Right renal pelvis (tissue), 4 donors: ENCODE measurements at places on chromosomes 4 and X.

- DNase-seq: no peak
Observed at GRCh38 chr4:156894234-156894633, 77.4 kb downstream of the PDGFC start.

- DNase-seq: no peak
Observed at GRCh38 chr4:79083406-79084010, 144.3 kb upstream of the PAQR3 start.

GRCh38 chr4:15035159-15035558 is 32.9 kb downstream of the CPEB2 start:
- DNase-seq: no peak

DNA sequence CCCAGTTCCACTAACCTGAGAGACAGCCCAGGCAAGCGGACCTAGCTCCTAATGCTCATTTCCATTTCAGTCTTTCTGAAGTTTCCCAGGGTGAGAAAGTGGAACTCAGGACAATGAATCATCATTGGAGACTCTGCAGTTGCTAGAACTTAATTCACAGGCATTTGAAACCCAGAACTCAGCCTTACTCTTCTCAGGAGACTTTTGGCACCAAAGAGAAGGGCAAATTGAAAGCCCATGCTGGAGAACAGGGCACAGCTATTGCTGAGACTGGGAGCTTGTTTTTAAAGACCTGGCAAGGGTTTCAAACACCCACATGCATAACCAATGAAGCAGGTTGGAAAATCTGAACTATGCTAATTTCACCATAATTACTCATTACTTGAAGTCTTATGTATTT is 36.0 kb downstream of the BST1 start:
- no peak for DNase-seq

DNA sequence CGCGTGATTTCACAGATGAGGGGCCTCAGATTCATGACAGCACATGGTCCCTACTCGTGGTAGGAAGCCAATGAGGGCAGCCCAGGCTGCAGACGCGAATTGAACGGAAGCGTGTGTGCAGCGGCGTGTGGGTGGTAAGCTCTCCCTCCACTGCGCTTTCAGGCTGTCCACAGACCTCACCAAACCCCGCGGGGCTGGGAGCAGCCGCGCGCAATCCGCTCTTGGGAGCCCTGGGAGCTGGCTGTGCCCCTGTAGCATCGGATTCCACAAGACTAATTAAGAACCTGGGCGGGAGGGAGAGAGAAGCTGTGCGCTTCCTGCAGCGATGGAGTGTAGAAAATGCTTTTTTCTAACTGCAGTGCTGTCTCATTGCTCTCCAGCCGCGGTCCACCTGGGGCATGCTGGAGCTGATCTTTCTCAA is 134.9 kb downstream of the STOX2 start:
- no peak for DNase-seq

DNA sequence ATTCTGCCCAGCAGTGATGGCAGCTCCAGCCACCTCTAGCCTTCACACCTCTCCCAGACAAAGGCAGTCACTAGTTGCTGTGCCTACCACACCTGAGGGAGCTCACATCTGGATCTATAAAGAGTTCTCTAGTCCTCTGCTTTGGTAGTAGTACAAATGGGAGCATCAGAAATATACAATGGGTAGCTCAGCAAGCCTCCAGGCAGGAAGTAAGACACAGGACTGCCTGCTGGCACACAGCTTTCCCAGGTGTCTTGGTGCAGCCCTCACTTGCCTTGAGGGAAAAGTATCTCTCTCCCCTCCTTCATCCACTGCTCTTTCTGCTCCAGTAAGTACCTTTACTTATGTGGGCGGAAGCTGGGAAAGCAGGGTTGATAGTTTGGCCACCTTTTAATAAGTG is 212.9 kb upstream of the SLC7A11 start:
- DNase-seq: no peak

DNA sequence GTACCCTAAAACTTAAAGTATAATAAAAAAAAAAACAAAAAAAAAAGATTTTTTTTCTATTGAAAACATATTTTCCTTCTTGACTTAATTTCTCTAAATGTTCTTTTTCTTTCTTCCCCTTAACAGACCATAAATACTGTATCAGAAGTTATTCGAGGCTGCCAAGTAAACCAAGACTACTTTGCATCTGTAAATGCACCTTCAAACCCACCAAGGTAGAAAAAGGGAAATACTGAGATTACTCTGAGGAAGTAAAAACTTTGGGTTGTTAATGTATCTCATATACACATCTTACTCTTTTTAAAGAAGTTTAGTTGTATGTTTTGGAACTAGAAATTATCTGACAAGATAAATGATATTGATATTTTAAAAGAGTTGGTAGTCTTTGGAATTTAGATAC is 65.6 kb downstream of the USO1 start:
- DNase-seq: no peak

DNA sequence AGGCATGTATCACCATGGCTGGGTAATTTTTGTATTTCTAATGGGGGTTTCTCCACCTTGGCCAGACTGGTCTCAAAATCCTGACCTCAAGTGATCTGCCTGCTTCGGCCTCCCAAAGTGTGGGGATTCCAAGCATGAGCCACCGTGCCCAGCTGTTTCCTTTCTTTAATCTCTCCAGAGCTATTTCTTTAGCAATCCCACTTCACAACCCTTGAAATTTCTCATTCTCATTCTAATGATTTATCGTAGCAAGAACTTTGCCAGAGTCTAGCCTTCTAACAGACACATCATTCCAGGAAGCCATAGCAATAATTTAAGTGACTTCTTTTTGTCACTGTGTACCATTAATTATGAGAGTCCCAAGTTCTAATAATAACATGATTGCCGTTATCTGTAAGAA is 68.6 kb downstream of the RXFP1 start:
- DNase-seq: no peak

DNA sequence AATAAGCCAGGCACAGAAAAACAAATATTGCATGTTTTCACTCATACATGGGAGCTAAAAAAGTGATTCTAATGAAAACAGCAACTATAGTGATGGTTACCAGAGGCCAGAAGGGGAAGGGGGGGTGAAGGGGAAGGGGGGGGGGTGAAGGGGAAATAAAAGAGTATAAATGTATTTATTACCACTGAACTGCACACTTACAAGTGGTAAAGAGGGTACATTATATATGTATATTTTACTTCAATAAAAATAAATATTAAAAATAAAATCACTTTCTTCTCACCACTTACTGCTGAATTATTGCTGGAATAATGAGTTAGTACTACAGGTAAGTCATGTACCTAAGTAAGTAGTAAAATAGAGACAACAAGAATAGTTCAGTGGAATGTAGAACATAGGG is 2.1 kb upstream of the VCX3B start:
- no peak for DNase-seq

- DNase-seq: no peak
Observed at GRCh38 chr4:2743518-2744445, 12.4 kb downstream of the TNIP2 start.

DNA sequence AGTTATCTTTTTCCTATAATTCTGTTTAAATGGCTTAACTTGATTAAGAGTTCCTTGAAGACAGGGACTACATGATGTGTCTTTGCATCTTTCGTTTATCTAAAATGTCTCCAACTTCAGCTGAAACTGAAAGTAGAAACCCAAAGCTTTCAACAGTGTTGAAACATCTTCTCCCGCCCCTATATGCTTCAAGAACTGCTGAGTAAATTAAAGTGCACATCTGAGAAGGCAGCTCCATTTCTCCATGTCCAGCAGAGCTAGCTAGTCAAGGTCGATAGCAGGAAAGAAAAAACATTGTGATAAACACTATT is 185.7 kb upstream of the TBL1X start:
- no peak for DNase-seq

GRCh38 chrX:97308171-97308570 is 424.5 kb downstream of the RPA4 start:
- no peak for DNase-seq

GRCh38 chr4:86026720-86027119 is 333.1 kb downstream of the MAPK10 start:
- no peak for DNase-seq

GRCh38 chr4:110970642-110971041 is 347.8 kb upstream of the PITX2 start:
- no peak for DNase-seq

- DNase-seq: no peak
Observed at GRCh38 chr4:71855944-71856343, 72.1 kb upstream of the GC start.

GRCh38 chr4:176920694-176921093 is 128.0 kb upstream of the VEGFC start:
- no peak for DNase-seq

- DNase-seq: no peak
Observed at GRCh38 chrX:118497180-118497818, 1.7 kb downstream of the DOCK11 start.

DNA sequence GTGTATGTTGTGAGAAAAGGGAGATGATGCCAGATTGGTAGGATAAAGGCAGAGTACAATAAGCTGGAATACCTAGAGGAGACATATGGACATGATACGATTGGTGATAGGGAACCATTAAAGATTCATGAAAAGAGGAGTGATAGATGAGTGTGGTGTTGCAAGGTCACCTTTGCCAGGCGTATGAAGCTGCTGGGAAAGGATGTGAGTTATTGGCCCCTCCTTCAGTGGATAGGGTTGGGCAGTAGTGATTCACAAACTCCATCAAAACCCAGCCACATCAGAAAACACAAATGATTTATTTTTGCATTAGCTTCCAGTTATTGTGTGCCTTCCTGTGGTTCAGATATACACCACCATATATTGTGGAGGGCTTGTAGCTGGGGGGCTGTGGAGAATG is 34.3 kb downstream of the TMEM164 start:
- no peak for DNase-seq

- DNase-seq: no peak
Observed at GRCh38 chr4:139153411-139154133, 23.4 kb downstream of the ELF2 start.

DNA sequence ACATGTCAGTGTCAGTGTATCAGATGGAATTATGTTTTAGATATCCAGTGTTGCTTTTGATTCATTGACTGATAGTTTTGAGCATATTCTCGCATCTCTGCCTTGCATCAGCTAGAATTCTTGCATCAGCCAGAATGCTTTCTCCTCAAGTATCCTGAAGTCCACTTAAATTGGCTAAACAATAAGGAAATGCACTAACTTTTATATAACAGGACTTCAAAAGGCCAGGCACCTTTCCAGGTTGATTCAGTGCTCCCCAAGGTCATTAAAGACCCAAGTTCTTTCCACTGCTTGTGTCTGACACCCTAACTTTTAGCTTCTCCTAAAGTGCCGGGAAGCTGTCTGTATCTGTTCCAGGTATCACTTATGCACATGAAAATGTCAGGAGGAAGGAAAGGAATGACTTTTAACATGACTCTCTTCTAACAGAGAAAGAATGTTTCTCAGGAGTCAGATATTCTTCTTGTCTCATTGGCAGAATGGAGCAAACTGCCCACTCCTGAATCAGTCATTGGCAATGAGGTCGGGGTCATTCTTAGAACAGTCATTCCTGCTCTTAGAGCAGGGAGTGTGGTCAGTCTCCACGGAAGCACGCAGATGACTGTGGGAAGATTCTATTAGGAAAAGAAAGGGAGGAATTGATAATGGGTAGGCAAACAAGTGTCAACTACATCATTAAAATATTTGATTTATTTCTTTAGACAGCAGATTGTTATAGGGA is 92.9 kb upstream of the TLL1 start:
- no peak for DNase-seq

DNA sequence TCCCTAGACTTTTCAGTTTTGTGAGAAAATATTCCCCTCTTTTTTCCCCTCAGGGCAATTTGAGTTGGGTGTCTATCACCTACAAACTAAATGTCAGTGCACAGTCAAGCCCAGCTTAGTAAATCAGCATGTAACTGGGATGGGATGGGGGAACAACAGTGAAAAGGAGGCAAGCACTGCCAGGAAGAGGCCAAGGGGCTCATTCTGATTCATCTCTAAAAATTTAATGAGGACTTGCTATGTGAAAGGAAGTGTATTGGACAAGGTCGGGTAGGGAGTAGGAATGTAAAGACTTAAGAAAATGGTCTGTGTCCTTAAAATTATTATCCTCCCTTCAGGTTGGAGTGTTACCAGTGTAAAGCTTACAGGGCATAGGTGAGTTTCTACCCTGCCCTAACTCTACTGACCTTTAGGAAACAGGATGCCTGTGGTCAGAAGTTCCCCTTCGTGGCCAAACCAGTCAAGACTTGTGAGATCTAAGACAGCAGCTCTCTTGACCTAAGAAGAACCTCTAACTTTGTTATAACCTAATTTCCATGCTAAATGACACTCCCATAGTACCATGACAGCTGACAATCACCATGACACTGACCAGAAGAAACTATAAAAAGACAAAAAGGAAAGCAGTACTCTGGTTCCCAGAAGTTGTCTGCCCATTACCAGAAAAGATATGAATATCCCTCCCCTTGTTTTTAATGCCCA is 194.4 kb upstream of the LDB2 start:
- DNase-seq: no peak

DNA sequence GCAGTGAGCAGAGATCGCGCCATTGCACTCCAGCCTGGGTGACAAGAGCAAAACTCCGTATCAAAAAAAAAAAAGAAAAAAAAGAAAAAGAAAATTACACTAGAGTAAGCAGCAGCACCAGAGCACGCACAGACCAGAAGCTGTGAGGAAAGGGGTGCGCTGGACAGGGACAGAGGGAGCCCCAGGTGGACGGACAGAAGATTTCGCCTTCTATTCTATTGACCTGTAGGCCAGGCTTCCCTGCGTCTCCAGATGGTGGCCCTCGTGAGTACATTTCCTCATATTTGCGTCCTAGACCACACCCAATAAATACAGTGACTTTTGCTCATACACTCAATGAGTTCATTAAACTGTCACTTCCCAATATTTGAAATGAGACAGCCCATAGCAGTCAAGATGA is 19.1 kb downstream of the MTNR1A start:
- DNase-seq: no peak

DNA sequence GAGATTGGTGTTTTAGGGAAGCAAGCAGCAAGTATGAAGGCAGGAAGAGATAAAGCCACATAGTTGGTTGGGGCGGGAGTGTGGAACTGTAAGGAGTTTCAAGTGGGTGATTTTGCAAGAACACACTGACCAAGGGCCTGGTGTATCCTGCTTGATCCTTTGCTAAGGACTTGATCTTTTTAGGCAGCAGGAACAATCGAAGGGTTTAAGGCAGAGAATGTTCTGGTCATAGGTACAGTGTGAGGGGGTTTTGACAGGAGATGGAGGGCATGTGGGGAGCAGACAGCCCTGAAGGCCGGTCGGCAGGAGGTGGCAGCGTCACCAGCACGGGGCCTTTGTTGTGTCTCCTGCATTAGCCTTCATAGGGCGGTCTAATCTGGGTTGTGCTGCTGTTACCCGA is 54.7 kb downstream of the FAM193A start:
- no peak for DNase-seq

GRCh38 chr4:139689093-139689722 is 23.6 kb downstream of the MGST2 start:
- no peak for DNase-seq

- no peak for DNase-seq
Observed at GRCh38 chr4:17094159-17094875, 195.9 kb upstream of the LDB2 start.

DNA sequence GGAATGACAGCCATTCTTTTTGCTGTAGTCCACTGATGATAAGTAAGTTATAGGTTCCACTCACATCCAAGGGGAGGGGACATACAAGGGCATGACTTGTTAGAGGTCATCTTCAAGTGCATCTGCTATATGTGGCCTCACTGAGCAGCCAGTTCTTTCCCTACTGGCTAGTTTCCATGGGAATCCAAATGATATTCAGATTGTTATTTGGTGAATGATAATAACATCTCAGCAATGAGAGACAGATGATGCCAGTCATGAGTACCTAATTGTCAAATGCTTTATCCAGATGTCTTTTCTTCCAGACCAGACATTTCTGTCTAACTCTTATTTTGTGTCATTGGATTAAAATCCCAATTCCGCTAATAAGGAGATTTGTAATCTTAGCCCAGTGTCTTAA is 460.4 kb upstream of the BOD1L1 start:
- no peak for DNase-seq
